NCI-H2081 (cell line): ENCODE measurements at places on chromosomes 7 and 10.
A peak's percentile ranks its signal among the peaks of the same experiment; 100 is the strongest.

DNA sequence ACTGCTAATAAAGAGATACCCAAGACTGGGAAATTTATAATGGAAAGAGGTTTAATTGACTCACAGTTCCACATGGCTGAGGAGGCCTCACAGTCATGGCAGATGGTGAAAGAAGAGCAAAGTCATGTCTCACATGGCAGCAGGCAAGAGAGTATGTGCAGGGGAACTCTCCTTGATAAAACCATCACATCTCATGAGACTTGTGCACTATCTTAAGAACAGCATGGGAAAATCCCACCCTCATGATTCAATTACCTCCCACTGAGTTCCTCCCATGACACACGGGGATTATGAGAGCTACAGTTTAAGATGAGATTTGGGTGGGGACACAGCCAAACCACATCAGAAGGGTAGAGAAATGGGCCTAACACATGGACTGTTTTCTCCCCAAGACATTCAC lies 156.3 kb downstream of the CCDC71L start:
- no peak for DNase-seq

- peak; percentile 95 for DNase-seq
Measured at GRCh38 chr7:24979863-24980533, at the start of gene OSBPL3. OSBPL3 (minus strand) TSS chr7:24980178; CDS start chr7:24892472, 87,706 bp downstream.

DNA sequence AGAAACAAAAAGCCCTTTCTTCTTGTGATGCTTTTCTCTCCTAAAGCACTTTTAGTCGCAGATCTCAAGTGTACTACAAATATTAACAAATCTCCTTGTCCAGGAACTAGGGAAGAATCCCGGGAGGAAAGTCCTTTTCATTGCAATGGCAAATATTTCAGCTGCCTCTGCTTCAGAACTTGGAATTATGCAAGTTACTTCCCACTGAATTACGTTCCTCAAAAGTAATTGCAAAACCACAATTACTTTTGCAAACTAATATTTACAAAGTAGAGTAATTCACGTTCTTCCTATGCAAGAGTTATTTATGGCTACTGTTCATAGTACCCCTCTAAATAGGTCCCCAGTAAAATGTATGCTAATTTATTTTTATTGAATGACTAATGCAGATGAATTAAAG lies 14.5 kb downstream of the PRKCQ start:
- no peak for DNase-seq

GRCh38 chr10:131930150-131930549 lies 29.3 kb downstream of the PPP2R2D start:
- no peak for DNase-seq

DNA sequence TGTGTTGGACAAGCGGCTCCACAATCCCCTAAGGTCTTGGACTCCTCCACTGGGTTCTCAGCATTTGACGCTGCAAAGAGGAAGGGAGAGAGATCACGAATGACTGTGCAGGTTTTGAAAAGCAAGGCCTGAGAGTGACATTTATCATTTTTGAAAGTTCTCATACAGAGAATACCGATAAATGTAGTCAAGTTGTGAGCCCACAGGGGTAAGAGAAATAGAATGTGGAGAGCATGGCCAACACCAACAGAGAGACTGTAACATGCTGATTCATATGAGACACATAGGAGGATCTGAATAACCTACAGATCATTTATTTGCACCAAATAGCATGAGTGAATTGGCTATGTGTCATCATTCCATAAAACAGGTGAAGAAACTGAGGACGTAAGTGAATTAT lies 230.5 kb upstream of the MBL2 start:
- no peak for DNase-seq

DNA sequence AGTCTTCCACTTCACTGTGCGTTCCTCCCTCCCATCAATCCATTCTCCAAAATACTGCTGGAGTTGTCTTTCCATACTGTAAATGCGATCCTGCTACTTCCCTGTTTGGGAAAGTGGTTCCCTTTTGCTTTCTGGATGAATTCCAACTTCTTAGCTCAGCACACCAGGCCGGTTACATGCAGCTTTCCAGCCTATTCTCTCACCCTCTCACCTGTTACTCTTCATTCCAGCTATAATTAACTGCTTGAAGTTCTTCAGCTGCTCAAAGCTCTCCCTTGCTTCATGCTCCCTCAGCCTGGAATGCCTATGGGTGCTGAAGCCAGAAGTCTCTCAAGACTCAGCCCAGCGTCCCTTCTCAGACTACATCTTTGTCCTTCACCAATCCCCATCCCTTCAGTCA lies 6.0 kb upstream of the ZNRF2 start:
- DNase-seq: no peak

DNA sequence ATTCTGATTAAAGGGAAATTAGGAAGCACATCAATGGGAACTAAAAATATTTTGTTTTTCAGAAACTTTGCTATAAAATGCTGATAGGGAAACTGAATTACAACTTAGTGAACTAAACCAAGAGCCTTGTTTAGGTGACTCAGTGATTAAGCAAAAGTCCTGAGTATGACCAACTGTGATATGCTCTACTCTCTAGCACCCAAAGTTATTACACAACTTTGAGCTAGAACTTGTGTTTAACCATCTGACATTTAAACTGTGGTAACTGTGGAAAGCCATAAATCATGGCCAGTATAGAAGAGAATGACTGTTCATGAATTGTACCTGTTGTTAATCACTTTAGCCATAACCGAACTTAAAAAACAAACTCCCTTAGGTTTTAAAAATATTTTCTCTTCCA lies 127.4 kb downstream of the ZNF365 start:
- DNase-seq: no peak

- no peak for DNase-seq
Measured at GRCh38 chr10:84945791-84946190, 617.4 kb downstream of the CCSER2 start.

DNA sequence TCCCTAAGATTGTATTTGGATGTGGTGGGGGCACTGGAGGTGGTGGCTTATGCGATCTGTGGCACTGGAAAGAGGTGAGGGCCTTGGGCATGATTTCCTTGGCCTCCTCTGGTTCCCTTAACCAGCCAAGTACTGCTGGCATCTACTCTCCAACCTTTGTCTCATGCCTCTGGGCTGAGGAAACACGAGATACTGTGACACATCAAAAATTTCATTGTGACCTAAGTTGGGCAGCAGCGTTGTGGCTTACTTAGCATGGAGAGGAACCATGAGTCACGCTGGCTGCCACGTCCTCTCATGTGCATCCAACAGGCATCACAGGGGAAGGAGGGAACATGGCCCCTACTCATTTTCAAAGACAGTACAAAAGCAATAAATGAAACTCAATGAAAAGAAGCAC lies 29.7 kb upstream of the GSDME start:
- DNase-seq: no peak

GRCh38 chr7:8724080-8724718 lies 290.8 kb downstream of the NXPH1 start:
- peak; percentile 73 for DNase-seq

DNA sequence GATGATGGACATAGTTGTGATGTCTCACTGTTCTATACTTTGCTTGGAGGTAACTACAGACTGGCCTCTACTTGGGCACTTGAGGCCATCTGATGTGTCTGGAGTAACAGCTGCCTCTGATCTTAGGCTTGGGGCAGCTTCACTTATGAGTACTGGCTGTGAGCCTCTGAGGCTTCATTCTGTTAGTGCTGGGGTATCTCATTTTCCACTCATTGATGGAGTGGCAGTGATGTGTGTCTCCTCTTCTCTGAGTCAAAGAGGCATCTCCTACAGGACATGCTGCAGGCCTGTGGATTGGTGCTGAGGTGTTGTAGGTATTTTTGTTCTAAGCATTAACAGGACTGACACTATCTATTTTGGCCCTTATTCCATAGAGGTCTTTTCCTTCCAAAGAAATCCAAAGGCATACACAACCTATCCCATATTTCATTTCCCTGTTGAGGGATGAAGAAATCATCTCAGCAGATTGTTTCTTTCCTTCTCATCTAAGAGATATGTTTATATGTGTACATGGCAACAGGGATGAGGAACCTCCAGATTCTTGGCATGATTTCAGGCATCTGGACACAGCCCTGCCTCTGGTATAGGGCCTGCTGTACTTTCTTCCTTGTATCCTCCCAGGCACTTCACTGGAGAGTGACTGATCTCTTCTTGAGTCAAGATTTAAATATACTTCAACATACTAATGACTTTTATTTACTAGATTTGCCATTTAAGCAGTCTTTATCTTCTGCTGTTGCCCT lies 65.7 kb upstream of the NOBOX start:
- no peak for DNase-seq

GRCh38 chr7:116227678-116228239 lies 17.4 kb downstream of the TES start:
- DNase-seq: no peak

- DNase-seq: no peak
Measured at GRCh38 chr7:70596598-70596913, 535.4 kb upstream of the GALNT17 start.

DNA sequence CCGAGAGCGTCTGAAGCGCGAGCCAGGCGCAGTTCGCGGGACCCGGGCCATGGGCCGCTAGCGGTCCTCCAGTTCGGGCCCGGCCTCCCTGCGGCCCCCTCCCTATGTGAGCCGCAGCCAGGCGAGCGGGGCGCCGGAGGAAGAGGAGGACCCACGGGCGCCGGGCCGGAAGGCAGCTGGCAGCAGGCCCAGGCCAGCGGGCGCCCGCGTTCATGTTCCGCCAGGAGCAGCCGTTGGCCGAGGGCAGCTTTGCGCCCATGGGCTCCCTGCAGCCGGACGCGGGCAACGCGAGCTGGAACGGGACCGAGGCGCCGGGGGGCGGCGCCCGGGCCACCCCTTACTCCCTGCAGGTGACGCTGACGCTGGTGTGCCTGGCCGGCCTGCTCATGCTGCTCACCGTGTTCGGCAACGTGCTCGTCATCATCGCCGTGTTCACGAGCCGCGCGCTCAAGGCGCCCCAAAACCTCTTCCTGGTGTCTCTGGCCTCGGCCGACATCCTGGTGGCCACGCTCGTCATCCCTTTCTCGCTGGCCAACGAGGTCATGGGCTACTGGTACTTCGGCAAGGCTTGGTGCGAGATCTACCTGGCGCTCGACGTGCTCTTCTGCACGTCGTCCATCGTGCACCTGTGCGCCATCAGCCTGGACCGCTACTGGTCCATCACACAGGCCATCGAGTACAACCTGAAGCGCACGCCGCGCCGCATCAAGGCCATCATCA lies 1.1 kb downstream of the ADRA2A start:
- DNase-seq: peak; percentile 31

DNA sequence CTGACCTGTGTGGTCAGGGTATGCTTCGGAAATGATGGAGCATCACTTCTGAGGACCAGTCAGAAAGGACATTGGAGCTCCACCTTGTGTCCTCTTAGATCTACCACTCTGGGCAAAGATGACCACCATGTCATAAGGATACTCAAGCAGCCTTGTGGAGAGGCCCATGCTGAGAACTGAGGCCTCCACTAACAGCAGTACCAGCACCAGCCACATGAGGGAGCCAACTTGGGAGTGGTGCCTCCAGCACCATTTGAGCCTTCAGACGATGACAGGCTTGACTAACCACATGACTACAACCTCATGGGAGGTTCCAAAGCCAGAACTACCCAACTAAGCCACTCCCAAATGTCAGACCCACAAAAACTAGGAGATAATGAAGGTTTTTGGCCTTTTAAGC lies 116.0 kb downstream of the NPTX2 start:
- DNase-seq: peak; percentile 22
